ENCODE measurements at places on chromosomes 6 and 20.

GRCh38 chr6:87384449-87384848 is 23.3 kb upstream of the CFAP206 start:
- DNase-seq, result no peak

DNA sequence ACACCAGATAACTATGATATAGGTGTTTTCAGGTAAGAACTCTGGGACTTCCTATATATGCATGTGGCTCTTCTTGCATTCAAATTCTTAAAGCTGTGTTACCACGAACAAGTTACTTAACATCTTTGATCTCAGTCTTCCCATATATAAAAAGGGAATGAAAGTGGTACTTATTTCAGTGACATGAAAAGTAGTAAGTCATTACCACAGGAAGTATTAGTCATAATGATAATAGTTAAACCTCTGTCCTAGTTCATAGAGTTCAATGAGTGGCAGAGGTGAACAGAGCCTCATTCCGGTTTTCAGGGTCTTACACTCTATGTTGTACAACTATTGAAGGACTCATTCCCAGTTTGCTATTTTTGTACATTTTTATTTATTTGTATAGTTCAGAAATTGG is 237.0 kb downstream of the NKAIN2 start:
- DNase-seq, result no peak

DNA sequence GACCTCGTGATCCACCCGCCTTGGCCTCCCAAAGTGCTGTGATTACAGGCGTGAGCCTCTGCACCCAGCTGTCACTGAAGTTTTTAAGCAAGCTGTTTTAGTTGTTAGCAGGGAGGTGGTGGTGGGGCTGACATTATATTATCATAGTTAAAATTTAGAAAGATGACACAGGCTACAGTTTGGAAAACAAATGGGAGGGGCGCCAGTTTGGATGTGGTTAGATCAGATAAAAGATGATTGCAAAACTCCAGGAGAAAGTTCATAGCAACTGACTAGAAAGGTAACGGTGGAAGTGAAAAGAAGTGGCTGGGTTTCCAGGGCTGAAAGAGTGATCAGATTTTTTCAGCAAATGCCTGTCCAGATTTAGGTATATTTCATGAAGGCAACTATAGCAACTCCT is 311.9 kb upstream of the CITED2 start:
- no peak for DNase-seq

DNA sequence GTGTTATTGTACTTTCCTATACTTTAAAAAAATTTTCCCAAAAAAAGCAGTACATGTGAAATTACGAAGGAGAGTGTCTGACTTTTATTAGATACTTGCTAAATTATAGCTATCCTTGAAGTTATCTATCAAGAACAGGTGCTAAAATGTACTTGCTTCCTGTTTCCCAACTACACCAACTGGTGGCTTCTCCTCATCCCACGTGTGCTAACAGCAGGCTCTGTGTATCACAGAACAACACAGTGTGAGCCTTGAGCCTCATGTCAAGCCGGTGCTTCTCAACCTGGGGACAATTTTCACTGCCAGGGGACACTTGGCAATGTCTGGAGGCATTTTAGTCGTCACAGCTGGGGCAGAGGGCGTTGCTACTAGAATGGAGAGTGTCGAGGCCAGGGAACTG is 36.2 kb upstream of the CDYL start:
- no peak for DNase-seq
